ENCODE measurements at places on chromosomes 16 and 17.

GRCh38 chr17:46121165-46121764 lies 72.0 kb downstream of the KANSL1 start:
- no peak for DNase-seq

DNA sequence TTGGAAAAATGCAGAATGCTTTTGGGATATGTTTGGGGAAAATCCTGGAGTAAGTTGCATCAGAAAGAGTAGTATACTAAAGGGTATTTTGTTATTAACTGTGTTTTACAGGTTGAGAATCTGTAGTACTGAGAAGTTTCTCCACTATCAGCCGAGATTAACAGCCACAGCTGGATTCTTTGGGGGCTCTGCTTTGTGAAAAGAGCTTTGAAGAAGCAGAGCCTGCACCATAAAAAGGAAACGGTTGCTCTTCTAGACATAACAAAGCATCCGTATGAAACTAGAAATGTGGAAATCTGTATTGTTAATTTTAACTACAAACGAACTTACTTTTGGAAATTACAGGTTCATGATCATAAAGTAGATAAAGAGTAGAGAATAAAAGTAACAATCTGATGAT lies 5.3 kb downstream of the NLK start:
- DNase-seq: no peak

DNA sequence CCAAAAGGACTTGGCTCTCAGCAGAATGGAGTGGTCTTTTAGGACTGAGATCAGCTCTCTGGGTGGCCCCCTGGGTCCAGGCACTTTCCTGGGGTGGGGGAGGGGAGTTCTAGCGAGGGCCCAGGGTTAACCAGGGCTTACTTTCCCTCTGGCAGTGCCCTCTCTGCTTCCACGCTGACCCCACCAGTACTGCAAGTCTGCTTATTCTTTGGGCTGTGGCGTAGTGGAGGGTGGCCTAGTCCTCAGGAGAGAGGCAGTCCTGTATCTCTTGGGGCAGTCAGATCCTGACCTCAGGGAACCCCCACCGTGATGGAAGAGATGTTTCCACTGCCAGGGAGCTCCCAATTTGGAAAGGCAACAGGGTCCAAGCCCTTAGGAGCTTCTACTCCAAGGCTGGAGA lies 79.4 kb downstream of the CCDC182 start:
- DNase-seq: no peak

GRCh38 chr17:17680477-17681186 lies 626 bp upstream of the RAI1 start:
- no peak for DNase-seq

GRCh38 chr16:75372236-75372856 lies 61.0 kb downstream of the CFDP1 start:
- DNase-seq: no peak

- DNase-seq: no peak
Observed at GRCh38 chr17:73640691-73641090, 3.6 kb downstream of the SDK2 start.

DNA sequence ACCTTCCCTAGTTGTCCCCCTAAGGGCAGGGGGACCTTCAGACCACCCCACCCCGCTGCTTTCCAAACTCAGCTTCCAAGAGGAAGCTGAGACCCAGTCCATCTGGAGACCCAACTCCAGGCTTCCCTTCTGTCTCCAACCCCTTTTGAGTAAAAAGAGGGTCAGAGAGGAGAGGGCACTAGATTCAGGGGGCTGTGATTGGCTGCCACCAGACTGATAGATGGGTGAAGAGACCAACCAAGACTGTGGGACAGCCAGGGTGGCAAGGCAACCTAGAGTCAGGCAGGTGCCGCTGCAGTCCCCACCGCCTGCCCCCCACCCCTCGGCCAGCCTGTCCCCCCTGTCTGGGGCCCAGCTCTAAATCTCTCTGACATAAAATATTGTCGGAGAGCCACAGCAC lies 92.5 kb downstream of the SDK2 start:
- DNase-seq: no peak

DNA sequence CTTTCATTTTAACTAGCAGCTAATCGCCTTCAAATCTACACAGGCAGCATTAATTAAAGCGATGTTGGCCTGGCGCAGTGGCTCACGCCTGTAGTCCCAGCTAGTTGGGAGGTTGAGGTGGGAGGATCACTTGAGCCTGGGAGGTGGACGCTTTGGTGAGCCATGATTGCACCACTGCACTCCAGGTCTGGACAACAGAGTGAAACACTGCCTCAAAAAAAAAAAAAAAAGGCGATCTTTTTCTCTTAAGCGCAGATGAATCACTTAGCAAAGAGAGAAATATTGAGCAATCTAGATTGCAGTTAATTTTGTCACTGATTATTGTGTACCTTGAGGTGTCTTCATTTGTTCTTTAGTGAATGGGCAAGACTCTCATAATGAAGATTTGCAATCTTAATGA lies 12.4 kb downstream of the SNTB2 start:
- DNase-seq: no peak

- DNase-seq: no peak
Observed at GRCh38 chr16:78654929-78655328, 555.5 kb downstream of the WWOX start.

GRCh38 chr17:521561-522325 lies 169.1 kb upstream of the RPH3AL start:
- DNase-seq: no peak

GRCh38 chr17:56679115-56679776 lies 85.7 kb downstream of the NOG start:
- DNase-seq: no peak

DNA sequence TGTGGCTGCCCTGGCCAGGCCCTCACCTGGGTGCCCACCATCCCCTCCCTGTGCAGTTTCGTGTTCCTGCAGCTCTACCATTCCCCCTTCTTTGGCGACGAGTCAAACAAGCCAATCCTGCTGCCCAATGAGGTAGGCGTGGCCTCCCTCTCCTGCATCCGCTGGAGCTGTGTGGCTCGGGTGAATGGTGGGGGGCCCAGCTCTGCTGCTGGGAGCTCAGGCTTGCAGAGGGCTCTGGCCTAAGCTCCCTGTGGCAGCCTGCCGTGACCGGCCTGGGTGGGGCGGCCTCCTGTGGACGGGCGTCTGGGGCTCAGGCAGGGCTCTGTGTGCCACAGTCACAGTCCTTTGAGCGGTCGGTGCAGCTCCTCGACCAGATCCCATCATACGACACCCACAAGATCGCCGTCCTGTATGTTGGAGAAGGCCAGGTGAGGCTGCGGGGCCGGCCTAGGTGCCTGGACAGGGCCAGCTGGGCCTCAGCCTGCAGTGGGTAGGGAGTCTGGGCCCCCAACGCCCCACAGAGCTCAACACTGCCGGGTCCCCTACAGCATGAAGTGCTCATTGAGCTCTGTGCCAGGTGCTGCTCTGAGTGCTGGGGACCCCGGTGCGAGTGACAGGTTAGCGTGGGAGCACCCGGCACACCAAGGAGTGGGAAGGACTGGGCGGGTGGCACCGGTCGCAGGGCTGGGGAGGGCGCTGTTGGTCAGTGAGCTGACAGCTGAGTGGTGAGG lies 37.3 kb downstream of the TSC2 start:
- no peak for DNase-seq

All from activated CD4-positive, alpha-beta T cell treated with anti-CD3 and anti-CD28 coated beads, Interleukin-2, amount 50 U/mL, for 1 hour (primary cell).